ENCODE measurements at places on chromosomes 2 and 18. TPM values are rescaled to one million over a fixed set of nuclear protein-coding genes. Genes with fewer than 3 reads are reported as not detected.

The BCL11A gene
- 15.7 TPM for total RNA-seq

The TUBB6 gene
- 212 TPM for total RNA-seq

GRCh38 chr2:205189301-205189700, 493.0 kb upstream of the NRP2 start:
- no peak for DNase-seq

DNA sequence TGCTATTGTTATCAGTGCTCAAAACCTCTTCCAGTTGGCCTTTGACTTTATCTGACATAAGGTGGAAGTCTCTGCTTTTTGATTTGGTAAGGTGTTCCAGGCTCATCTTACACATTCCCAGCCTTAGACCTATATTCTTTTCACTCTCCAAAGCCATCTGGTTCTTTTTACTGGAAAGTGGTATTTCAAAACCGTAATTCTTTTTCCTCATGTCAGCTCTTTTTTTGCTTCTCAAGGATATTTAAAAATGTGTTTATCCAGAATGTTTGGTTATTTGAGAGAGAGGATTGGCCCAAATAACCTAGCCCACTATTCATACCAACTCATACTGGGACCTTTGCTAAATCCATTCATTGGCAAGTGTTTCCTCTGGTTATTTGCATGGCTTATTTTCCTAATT, 411.2 kb upstream of the PIK3C3 start:
- no peak for DNase-seq

DNA sequence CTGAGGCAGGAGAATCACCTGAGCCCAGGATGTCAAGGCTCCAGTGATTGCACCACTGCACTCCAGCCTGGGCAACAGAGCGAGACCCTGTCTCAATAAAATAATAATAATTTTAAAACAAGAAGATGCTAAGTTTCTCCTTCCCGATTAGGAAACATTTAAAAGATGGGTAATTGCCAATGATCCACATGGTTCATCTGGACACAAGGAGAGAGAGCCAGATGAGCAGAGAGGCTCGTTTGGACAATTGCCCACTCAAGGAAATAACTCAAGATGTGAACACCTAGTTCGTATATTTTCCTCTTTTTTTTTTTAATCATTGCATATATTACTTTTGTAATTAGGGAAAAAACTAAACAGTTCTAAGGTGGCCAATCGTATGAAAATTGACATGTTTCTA, 3.6 kb upstream of the ACTG2 start:
- DNase-seq = no peak

DNA sequence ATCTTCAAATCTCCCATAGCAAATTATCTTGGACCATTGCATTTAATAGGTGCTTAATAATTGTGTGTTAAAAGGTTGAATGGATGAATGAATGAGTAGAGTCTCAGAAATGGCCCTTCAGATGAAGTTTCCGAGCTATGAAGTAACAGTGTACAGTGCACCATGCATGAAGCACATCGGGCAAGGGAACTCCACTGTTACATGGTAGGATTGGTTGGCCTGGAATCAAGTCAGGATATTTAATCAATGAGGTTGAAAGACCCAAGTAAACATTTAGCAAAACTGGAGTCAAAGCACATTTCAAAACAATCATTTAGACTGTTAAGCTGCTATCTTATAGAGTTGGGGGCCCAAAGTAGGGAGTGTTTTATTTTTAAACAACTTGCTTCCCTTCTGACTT, 80.0 kb downstream of the APOB start:
- DNase-seq = no peak

The C1GALT1C1L gene
- not detected for total RNA-seq

- DNase-seq = no peak
These were observed 81.5 kb upstream of the STON1 start for GRCh38 chr2:48448274-48449061.

GRCh38 chr2:217713395-217714286, 289.2 kb downstream of the TNS1 start:
- peak; percentile 70 for DNase-seq

DNA sequence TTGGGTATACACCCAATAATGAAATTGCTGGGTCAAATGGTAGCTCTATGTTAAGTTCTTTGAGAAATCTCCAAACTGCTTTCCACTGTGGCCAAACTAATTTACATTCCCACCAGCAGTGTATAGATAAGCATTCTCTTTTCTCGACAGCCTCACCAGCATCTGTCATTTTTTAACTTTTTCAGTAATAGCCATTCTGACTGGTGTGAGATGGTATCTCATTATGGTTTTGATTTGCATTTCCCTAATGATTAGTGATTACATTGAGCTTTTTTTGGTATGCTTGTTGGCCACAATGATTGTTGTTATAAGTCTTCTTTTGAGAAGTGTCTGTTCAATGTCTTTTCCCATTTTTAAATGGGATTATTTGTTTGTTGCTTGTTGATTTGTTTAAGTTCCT, 50.4 kb upstream of the EPAS1 start:
- no peak for DNase-seq

The FAM117B gene
- total RNA-seq = 8.5 TPM

The CCDC102B gene
- total RNA-seq = 8.2 TPM
